Cardiac fibroblast (primary cell): ENCODE measurements at places on chromosomes 11 and 22.

DNA sequence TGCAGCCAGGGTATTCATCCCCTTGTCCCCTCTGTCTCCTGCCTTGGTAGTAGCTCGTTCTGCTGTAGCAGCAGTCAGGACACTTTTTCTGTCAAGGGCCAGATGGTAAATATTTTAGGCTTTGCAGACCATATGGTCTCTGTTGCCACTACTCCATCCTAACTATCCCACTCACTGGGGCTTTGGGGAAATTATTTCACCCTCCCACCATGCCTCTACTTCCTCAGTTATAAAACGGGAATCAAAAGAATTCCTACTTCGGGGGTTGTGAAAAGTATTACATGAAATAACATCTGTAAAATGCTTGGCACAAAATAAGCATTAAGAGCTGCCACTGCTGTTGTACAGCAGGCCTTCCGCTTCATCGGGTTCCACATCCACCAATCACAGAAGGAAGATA lies 89.9 kb upstream of the LDLRAD3 start:
- no peak for DNase-seq

- no peak for DNase-seq
These were observed 16.0 kb upstream of the CYB5R3 start for GRCh38 chr22:42664976-42665831.

DNA sequence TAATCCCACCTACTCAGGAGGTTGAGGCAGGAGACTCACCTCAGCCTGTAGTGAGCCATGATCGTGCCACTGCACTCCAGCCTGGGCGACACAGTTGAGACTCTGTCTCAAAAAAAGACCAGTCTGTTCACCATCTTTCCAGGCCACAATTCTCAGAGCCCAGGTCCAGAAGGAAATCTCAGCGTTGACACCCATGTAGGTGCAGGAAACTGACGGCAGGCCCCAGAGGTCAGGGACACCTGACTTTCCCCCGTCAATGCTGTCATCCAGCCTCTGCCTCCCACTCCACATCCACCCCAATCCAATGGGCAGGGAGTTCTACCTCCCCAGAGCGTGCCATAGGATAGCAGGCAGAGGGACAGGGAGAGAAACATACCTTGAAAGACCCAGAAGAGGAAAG lies 5.9 kb upstream of the GRK2 start:
- no peak for DNase-seq

DNA sequence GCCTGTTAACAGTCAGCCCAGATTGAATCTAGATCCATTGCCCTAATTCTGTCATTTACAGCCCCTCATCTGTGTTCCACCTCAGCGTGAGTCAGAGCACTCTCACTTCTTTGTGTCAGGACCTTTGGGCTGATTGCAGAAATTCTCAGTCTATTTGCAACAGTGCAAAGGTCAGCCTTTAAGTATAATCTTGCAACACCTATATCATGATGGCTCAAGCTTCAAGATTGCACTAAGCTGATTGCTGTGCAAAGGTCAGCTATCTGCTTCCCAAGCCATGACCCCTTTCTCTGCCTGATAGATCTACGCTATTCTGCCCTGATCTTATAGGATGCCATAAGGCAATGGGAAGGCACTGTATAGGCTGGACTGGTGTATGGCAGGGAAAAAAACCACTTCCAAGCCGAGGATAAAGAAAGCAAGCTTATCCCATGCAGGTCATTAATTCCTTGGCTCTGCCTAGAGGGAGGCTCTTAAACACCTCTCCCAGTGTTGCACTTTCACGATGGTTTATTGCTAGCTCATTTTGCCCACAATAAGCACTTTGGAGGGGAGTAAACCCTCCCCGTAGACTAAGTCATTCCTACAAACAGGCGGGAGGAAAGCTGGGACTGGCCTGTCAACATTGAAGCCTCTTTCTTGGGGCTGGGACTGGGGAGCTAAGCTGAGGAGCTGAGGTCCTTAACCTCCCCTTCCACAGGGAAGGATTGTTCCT lies 100.6 kb downstream of the RRAS2 start:
- peak; percentile 64 for DNase-seq

GRCh38 chr11:108654994-108655631 lies 9.8 kb upstream of the DDX10 start:
- DNase-seq: peak; percentile 63

GRCh38 chr11:95703049-95703448 lies 86.5 kb downstream of the FAM76B start:
- DNase-seq: no peak

DNA sequence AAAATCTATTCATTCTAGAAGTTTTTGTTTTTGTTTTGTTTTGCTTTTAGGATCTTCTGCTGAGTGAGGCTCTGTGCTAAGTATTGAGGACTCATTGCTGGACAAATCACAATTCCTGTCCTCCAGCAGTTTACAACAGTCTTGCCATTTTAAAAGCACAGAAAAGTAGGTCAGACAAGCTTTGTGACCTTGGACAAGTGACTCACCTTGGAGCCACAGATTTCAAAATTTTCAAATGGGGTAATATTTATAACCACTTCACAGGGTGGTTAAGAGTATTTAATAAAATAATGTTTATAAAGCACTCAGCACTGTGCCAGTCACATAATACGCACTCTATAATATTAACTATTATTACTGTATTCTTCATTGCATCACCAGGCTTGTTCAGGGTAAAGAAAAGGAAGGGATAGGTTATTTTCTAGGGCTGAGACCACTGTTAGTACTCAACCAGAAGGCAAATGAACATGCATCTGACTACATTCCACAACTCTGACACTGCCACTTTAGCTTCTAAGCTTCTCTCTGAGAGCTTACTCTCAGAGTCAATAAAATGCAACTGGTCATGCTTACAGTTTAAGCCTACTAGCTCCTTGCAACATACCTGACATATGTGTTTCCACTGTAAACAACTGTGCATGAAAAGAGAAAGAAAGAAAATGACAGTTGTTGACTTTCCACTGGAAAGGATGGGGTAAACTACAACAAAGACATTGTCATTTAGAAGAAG lies 63.2 kb upstream of the FIBIN start:
- DNase-seq: peak; percentile 77
